Stimulated activated CD8-positive, alpha-beta memory T cell treated with anti-CD3 and anti-CD28 coated beads, Interleukin-12 subunit alpha, Interleukin-12 subunit beta, amount 100 ng/mL, for 4 hours (primary cell): ENCODE measurements at places on chromosomes 2 and 18.
A peak's percentile ranks its signal among the peaks of the same experiment; 100 is the strongest.

- DNase-seq = no peak
These were observed 63.3 kb downstream of the DTNA start for GRCh38 chr18:34773378-34773777.

GRCh38 chr2:143526498-143526897 lies 397.3 kb downstream of the ARHGAP15 start:
- no peak for DNase-seq

GRCh38 chr2:50782543-50782942 lies 249.4 kb downstream of the NRXN1 start:
- no peak for DNase-seq

- DNase-seq = no peak
These were observed 119.3 kb upstream of the SIX3 start for GRCh38 chr2:44822174-44822573.

DNA sequence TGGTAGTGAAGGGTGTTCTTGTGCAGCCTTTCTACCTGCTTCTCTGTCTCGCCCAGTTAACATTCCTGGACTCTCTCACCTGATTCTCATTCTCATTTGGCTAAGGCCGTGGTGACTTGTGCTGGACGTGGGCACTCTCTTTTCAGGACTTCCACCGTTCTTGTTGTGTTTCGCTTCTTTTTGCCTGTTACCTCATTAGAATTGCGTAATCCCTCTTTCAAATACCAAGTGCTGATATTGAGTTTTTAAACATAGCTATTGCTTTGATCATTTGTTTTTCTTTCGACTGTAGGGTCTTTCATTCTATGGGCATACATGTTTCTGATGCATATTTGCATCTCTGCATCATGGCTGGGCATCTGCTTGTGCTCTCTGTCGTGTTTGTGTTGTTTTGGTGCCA lies 287.0 kb downstream of the ALPK2 start:
- DNase-seq = no peak

- no peak for DNase-seq
These were observed 48.1 kb downstream of the CYRIA start for GRCh38 chr2:16617282-16618266.

- DNase-seq = no peak
These were observed 886.0 kb upstream of the CDH2 start for GRCh38 chr18:29062921-29063320.

DNA sequence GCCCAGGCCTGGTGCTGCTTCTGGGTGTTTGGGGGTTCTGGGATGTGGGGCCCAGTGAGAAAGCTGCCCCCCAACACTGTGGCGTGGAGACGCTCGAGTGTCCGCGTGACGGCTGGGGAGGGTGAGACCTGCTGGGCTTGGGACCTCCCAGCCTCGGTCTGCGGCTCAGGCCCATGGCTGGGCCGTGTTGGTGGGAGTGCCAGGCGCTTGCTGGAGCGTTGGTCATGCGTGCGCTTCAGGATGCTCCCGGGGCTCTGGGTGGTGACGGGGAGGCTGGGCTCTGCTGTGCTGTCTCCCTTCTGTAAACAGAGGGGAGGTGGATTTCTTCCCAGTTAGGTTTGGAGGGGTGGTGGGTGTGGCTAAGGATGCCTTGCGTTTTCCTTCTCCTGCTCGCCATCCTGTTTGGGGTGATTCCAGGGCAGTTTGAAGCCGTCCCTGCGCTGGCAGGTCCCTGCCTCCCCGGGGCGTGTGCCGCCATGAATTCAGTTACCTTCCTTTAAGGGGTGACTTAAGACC lies 606 bp downstream of the GAL3ST2 start:
- no peak for DNase-seq

DNA sequence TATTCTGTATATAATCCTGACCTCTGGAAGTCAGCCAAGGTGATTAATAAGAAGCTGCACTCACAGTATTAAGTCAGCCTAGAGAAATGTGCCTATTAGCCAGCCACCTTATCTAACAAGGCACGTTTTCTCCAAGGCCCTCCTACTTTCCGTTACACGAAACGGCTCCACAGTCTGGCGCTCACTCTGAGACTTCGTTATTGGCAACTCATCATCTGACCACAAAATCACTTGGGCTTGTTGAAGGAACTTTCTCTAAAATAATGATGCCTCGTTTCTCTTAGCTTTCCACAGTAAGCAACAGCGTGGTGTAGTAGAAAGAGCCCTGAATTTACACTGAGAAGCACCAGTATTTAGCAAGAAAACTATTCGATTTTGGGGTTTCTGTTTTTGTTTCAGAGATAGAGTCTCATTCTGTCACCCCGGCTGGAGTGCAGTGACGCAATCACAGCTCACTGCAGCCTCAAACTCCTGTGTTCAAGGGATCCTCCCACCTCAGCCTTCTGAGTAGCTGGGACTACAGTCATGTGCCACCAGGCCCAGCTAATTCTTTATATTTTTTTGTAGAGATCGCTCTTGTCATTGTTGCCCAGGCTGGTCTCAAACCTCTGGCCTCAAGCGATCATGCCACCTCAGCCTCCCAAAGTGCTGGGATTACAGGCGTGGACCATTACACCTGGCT lies 53.6 kb upstream of the SLC14A1 start:
- no peak for DNase-seq

DNA sequence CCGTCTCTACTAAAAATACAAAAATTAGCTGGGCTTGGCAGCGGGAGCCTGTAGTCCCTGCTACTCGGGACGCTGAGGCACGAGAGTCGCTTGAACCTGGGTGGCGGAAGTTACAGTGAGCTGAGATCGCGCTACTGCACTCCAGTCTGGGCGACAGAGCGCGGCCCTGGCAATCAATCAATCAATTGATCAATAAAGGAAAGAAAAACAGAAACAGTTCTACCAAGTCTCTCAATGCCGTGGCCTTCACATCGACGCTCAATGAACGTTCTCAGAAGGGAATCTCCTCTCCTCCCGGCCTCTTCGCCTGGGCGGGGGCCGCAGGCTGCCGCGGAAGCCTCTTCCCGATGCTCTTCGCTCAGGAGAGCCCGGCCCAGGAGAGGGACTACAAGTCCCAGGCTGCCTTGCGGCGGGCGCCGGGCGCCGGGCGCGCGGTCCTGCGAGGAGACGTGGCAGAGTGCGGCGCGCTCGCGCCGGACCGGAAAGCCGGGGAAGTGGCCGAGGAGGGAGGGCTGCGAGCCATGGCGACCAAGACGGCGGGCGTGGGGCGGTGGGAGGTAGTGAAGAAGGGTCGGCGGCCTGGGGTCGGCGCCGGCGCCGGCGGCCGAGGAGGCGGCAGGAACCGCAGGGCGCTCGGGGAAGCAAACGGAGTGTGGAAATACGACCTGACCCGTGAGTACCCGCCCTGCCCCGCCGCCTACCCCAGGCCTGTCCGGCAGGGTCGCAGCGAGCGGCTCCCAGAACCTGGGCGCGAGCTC lies at the start of gene TMEM214:
Gene TMEM214 (plus strand): TSS at position 471 of the 758 bp plus-strand sequence. CDS start 51 bp downstream, at position 522.
- DNase-seq = peak; percentile 69

DNA sequence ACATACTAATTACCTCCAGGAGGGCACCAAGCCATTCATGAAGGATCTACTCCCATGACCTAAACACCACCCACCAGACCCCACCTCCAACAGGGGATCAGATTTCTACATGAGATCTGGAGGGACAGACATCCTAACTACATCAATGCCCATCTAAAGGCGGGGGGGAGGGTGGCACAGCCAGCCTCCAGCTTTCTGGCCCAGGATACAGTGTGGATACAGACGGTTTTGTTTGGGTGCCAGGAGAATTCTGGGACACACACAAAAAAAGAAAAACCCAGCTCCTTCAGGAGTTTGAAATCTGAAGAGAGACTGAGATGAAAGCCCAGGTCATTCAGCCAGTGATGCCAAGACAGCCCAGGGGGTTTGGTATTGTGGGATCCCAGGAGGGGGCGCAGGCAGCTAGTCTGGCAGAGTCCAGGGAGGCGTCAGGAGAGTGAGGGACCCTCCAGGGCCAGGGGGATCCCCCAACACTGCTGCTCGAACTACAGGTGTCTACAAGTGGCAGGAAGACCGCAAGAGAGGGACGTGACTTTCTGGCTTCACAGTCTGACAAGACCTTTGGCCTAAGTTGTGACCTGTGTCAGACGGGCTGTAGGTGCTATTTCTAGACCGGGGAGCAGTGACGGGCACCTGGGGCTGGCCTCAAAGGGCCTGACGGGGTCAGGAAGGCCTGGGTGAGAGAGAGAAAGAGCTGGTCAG lies 62.1 kb downstream of the NDUFA10 start:
- no peak for DNase-seq

DNA sequence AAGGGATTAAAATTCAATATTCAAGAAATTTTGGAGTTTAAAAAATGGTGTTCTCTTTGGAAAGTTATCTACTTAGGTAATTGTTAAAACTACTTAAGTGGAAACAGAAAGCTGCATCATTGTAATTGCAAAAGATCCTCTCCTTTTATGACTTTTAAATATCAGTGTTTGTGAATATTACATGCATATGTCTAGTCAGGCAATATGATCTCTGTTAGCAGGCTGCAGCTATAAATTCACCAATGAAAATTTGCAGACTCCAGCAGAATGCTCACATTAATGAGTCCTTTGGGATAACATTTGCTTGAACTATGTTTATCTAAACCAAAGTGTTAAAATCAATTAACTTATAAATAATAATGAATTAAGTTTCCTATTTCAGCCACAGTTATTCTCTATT lies 59.2 kb upstream of the CSRNP3 start:
- no peak for DNase-seq
